ENCODE measurements at places on chromosomes 7 and 10. TPM values are rescaled to one million over a fixed set of nuclear protein-coding genes. Genes with fewer than 3 reads are reported as not detected.

Gene PSTK
- 6.4 TPM for total RNA-seq

Gene GIMAP6
- total RNA-seq: under 0.01 TPM

Gene SEPHS1
- total RNA-seq: 27.4 TPM

Gene CDHR3
- total RNA-seq: 4.9 TPM

Gene TRPV6
- not detected for total RNA-seq

Gene DENND2A
- 39.0 TPM for total RNA-seq

Gene HPSE2
- 0.51 TPM for total RNA-seq

Gene TET1
- total RNA-seq: 3.3 TPM

Gene CCM2
- total RNA-seq: 40.6 TPM

Gene NKX1-2
- total RNA-seq: not detected

Gene MBL2
- total RNA-seq: not detected

Gene GBX1
- not detected for total RNA-seq

Gene MAGI2
- total RNA-seq: 17.0 TPM

Gene UNCX
- total RNA-seq: not detected

Gene VWA2
- under 0.01 TPM for total RNA-seq

Gene PRR15
- total RNA-seq: not detected

Gene ELMO1
- total RNA-seq: 1.5 TPM

Gene CUBN
- total RNA-seq: 1.3 TPM

Measured in fibroblast of lung (primary cell).